ENCODE measurements at places on chromosomes 11 and 22.

DNA sequence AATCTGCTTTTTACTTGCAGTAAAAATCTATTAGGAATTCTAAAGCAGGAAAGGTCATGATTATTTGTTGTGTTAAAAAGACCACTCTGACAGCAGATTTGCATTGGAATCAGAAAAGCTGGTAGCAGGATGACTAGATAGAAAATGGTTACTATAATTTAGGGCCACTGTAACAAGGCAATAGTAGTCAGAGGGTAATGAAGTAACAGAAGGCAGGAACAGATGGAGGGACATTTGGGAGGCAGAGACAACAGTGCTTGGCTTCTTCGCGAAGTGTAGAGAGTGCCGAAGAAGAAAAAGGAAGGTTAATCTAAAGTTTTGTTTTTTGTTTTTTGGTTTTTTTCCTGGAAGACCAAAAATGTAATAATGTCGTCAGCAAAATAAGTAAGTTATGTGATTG lies 129.8 kb upstream of the SLC5A12 start:
- no peak for DNase-seq

DNA sequence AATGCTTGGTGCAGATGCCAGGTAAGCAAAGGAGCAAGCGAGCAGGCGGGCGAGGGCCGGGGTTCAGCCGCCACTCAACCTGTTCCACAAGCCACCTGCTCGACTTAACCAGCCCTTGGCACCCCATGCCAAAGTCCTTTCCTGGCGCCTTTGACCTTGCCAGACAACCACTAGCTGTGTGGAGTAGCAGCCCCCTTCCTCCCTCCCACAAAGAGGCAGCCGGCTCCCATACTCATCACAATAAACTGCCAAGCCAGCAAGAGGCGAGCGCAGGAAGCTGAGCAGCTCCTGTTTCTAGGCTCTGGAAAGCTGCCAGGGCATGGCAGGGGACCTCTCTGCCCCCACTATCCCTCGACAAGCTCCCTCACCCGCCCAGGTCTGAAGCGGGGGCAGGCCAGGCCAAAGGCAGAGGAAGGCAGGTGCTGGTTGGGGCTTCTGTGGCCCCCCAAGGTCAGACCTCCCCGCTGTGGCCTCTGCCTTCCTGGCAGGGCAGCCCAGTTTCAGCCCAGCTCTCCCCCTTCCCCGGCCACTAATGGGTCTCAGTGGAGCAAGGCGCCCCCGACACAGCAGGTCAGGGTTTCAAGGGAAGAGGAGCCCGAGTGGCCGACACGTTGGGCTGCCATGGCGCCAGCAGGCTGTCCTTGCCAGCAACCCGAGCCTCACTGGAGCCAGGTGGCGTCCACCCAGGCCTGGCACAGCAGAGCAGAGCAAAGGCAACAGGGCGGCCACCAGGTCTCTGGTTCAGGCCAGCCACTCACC lies 15.3 kb downstream of the MACROD1 start:
- no peak for DNase-seq

- no peak for DNase-seq
Observed at GRCh38 chr11:82960779-82961143, 59.2 kb downstream of the DDIAS start.

GRCh38 chr11:68767672-68768071 lies 16.4 kb upstream of the TESMIN start:
- DNase-seq: no peak

- DNase-seq: no peak
Observed at GRCh38 chr22:27937453-27937852, 18.4 kb upstream of the PITPNB start.
